NCI-H526 (cell line): ENCODE measurements at places on chromosomes 4 and X.

DNA sequence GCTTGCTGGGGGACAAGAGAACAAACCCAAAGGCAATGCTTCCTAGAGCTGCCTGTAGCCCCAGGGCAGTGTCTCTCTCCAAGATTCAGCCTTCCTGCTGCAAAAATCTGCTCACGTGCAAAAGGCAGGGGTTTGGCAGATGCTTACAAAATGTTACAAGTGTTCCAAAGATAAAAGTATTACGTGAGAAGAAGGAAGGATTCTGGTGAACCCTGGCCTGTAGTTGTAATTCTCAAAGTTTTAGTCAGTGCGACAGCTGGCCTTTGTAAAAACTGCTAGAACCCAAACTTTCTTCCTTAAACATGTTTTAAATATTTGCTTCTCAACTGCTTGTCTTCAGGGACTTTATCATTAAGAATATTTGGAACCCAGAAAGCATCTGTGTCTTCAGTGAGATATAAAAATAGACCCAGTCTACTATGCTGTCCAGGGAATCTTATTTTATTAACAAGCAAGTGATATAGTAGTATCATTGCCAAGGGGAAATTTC lies 232.3 kb downstream of the FRMPD4 start:
- no peak for DNase-seq

- no peak for DNase-seq
Measured at GRCh38 chr4:16818005-16818404, 80.4 kb downstream of the LDB2 start.

DNA sequence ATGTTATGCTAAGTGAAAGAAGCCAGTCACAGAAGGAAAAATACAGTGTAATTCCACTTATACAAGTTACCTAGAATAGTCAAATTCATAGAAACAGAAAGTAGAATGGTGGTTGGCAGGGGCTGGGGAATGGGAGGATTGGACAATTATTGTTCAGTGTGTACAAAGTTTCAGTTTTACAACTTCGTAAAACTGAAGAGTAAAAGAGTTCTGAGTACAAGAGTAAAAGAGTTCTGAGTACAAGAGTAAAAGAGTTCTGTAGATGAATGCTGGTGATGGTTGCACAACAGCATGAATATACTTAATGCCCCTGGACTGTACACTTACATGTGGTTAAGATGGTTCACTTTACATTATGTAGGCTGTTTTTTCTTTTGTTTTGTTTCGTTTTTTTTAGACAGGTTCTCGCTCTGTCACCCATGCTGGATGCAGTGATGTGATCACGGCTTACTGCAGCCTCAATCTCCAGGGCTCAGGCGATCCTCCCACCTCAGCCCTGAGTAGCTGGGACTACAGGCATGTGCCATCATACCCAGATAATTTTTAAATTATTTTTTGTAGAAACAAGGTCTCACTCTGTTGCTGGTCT lies 230.9 kb downstream of the SOWAHB start:
- DNase-seq = no peak

- DNase-seq = no peak
Measured at GRCh38 chr4:102321260-102321995, 23.9 kb downstream of the SLC39A8 start.

- DNase-seq = no peak
Measured at GRCh38 chrX:40780082-40780481, 44.7 kb upstream of the MED14 start.

DNA sequence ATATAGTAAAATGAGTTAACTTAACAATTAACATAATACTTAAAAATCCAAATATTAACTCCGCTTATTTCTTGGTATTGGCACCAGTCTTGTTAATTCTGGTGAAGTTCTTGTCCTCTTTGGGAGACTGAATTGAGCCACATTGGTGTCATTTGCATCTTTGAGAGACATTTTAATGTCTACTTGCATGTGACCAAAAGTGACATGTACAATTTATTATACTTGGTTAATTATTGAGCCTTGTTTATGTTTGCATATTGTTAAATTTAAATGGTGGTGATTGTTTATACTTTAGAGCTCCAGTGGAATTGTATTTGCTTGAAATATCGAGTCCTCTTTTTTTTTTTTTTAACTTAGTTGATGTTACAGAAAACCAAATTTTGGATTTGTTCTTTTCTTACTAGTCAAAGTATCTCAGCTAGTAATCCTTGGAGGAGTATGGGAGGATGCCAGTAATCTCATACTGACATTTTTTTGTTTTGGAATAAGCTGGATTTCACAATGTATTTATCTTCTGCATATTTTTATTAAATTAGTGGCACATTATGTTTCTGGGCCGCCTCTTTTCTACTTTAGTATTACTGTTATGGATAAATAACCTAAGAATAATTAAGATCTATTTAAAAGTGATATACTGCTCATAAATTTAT lies 3.9 kb downstream of the SPCS3 start:
- DNase-seq = peak; percentile 17

- DNase-seq = no peak
Measured at GRCh38 chr4:104941661-104942062, 205.0 kb upstream of the TET2 start.

GRCh38 chrX:53186351-53186750 lies 38.7 kb downstream of the KDM5C start:
- DNase-seq = no peak

DNA sequence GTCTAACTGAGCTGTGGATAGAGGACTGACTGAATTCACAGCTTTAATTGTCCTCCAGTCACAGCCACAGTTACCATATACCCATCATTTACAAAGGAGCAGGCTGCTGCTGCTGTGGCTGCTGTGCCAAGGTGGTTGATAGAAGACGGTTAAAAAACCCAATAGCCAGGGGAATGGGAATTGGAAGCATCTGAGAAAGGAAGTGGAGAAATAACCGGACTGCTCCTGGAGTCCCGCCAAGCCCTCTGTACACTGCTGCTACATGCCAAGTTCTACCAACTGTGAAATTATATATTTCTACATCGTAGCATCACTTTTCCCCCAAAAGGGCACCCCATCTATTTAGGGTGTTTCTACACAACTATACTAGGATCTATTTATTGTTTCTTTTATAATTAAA lies 279.7 kb upstream of the ARX start:
- DNase-seq = no peak

DNA sequence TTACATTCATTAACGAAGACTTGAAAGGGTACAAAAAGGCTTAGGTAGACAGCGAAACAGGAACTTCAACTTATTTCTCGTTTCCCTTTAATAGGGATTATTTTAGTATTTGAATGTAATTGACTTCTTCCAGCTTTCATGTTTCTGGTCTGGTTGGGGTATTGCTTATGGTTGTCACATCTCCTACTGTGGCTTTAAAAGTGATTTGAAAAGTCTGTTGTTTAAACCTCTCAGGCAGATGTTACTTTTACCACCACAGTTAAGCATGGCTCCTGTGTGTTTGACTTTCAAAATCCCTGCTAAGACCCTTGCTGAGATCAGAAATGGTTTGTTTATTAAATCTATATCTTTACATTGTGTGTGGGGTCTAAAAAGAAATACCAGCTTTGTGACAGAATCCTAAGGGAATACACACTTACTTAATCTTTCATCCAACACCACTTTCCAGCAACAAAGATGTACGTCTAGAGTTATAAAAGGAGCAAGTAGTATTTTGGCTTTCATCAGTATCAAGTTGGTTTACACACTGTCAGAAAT lies 661.2 kb downstream of the FAT4 start:
- no peak for DNase-seq

- DNase-seq = no peak
Measured at GRCh38 chr4:84937381-84937977, 29.0 kb downstream of the WDFY3 start.

DNA sequence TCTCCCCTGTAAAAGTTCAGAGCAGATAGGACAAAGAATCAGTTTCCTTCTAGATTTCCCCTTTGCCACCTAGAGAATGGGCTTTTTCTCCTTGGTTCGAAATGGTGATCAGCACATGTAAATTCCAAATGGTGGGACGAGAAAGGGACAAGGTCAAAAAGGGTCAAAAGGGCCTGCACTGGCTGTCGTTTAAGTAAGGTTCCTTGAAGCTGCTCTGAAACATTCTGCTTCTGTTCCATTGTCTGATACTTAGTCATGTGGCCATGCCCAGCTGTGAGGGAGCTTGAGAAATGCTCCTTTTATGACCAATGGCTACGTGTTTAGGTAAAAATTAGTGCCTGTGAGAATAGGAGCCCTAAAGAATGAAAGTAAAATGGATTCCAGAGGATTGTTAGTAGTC lies 165.9 kb upstream of the CENPE start:
- DNase-seq = no peak

DNA sequence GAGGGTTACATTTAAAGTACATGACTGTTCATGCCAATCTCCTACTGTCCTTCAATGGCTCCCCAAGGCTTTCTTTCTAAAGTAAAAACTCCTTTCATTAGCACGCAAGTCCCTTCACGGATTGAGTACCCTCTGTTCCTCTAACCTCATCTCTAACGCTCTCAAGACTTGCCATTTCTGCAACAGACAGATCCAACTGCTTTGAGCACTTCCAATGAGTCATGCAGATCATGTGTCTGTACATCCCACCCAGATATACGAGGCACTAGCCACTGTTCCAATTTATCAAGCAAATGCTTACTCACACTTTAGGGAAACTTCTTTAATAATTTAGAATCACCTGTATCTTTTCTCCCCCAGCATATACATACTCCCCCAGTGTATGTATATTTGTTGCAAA lies 332.5 kb upstream of the ZFP42 start:
- DNase-seq = no peak

GRCh38 chrX:120419463-120419862 lies 49.6 kb downstream of the LAMP2 start:
- no peak for DNase-seq

DNA sequence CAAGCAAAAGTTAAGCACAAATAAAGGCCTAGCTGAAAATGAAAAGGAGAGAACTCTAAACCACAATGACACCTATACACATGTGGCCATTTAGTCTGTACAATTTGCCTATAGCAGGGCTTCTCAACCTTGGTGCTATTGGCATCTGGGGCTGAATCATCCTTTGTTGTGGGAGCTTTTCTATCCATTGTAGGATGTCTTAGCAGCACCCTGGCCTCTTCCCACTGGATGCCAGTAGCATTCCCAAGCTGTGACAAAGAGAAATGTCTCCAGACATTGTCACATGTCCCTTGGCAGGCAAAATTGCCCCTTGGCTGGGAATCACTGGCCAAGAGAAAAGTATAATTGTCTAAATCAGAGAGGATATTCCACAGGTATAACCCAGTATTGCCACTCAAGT lies 13.5 kb upstream of the PRPS2 start:
- DNase-seq = no peak

- peak; percentile 59 for DNase-seq
Measured at GRCh38 chrX:13506574-13506973, 62.8 kb upstream of the EGFL6 start.

- no peak for DNase-seq
Measured at GRCh38 chr4:38139187-38139586, 179.0 kb downstream of the PTTG2 start.

GRCh38 chr4:82939414-82939813 lies 38.9 kb downstream of the THAP9 start:
- no peak for DNase-seq

DNA sequence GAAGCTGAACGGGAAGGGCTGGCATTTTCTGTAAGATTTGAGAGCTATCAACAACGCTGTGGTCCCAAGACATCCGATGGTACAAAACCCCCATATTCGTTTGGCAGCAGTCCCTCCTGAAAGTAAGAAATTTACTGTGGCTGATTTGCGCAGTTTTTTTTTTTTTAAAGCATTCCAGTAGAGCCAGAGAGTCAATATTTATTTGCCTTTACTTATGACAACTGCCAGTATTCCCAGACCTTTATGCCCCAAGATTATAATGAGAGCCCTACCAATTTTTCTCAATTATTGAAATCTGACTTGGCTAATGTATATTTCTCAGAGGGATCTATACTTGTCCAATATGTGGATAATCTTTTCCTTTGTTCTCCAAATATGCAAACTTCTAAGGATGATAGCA lies 157.5 kb upstream of the SPIN4 start:
- no peak for DNase-seq

GRCh38 chr4:95929448-95930064 lies 89.7 kb downstream of the PDHA2 start:
- no peak for DNase-seq

DNA sequence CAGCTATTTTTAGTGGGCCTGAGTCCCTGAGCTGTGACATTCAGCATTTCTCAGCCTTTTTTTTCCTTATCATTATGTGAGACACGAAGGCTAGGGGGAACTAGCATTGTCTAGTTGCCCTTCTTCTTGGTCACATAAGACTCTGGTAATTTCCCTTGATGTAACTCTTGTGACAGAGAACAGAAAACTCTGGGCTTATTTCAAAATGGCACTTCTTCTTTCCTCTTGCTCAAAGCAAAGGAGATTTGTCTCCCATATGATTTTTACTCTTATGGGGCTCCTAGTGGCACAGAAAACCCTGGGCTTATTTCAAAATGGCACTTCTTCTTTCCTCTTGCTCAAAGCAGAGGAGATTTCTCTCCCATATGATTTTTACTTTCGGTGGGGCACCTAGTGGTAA lies 14.7 kb downstream of the ATXN3L start:
- DNase-seq = no peak

- no peak for DNase-seq
Measured at GRCh38 chrX:30005813-30006212, 209.6 kb upstream of the MAGEB2 start.

DNA sequence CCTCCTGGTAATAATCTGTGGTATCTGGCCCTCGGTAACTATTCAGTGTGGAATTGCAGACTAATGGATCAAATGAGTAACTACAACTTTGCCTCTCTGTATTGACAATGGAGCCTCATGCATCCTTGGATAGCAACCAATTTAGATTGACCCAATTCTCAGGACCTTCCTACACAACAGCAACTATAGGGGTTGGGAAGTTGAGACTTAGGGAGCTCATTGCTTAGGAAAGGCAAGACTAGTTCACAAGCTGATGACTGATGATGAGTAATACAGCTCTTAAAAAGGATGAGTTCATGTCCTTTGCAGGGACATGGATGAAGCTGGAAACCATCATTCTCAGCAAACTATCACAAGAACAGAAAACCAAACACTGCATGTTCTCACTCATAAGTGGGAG lies 47.5 kb upstream of the KLHL13 start:
- DNase-seq = no peak

- no peak for DNase-seq
Measured at GRCh38 chr4:66574145-66574978, 904.1 kb upstream of the EPHA5 start.

DNA sequence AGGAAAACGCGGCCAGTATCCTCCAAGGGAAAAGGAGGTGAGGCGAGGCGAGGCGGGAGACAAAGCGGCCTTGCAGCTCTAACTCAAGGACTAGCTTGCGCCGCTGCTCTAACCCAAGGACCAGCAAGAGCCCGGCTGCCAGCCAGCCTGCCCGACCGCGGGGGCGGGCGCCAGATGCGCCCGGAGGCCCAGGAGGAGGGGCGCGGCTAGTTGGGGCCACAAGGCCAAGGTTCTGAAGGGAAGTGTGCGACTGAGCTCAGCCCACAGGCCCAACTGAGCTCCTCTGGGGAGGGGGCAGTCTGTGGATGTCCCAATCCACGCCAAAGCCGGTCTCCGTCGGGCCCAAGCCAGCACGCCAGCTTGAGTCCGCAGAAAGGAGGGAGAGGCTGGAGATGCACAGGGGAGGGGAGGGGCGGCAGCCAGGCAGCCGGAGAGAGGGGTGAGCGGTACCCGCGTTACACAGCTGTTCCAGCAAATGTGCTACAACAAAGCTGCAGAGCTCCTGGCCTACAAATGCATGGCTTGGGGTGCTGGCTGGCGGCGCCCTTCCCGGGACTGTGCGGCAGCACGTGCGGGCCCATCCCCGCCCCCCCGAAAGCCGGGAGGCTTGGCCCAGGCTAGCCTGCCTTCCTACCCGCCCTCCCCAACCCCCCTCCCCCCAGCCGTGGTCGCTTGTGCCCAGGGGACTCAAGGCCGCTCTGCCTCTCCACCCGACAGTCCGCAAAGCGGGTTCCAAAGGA lies 637 bp downstream of the AMER1 start:
- peak; percentile 53 for DNase-seq

GRCh38 chr4:41267997-41268396 lies 11.3 kb downstream of the UCHL1 start:
- DNase-seq = no peak
